ENCODE measurements at places on chromosomes 2 and 18.

DNA sequence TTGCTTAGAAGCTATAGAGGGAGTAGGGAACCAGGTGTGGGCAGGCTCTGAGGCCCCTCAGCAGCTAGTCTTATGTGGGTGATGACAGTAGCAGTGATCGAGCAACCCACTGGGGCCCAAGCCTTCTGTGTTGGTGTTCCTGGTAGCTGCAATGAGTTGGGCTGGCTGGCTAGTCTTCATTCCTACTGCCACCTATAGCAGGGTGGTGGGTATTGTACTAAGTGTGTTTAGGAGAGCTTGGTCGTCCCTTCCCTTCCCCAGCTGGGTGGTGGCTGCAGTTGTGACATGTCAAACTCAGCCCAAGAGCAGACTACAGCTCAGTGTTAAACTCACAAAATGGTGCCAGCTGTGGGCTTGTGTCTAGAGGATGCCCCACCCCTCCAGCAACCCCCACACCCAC, 486.1 kb upstream of the UBE2E3 start:
- no peak for DNase-seq

DNA sequence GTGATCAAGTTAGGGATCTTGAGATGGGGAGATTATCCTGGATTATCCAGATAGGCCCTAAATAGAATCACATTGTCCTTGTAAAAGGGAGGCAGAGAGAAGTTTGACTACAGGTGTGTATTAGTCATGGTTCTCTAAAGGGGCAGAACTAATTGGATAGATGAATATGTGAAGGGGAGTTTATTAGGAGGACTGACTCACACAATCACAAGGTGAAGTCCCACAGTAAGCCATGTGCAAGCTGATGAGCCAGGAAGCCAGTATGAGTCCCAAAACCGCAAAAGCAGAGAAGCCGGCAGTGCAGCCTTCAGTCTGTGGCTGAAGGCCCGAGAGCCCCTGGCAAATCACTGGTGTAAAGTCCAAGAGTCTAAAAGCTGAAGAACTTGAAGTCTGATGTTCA, 275.8 kb downstream of the KCNS3 start:
- DNase-seq = no peak

GRCh38 chr2:6784291-6784690, 81.4 kb downstream of the CMPK2 start:
- DNase-seq = no peak

GRCh38 chr2:48059975-48060374, 153.7 kb upstream of the FBXO11 start:
- DNase-seq = no peak

- DNase-seq = no peak
Observed at GRCh38 chr18:44741085-44741484, 60.4 kb downstream of the SETBP1 start.

- DNase-seq = no peak
Observed at GRCh38 chr2:67716895-67717396, 319.8 kb downstream of the ETAA1 start.

GRCh38 chr2:85768713-85769112, 14.9 kb downstream of the ATOH8 start:
- no peak for DNase-seq

- no peak for DNase-seq
Observed at GRCh38 chr2:141496810-141497209, 634.0 kb downstream of the LRP1B start.

GRCh38 chr2:177030451-177031105, 182.0 kb upstream of the HNRNPA3 start:
- DNase-seq = no peak

DNA sequence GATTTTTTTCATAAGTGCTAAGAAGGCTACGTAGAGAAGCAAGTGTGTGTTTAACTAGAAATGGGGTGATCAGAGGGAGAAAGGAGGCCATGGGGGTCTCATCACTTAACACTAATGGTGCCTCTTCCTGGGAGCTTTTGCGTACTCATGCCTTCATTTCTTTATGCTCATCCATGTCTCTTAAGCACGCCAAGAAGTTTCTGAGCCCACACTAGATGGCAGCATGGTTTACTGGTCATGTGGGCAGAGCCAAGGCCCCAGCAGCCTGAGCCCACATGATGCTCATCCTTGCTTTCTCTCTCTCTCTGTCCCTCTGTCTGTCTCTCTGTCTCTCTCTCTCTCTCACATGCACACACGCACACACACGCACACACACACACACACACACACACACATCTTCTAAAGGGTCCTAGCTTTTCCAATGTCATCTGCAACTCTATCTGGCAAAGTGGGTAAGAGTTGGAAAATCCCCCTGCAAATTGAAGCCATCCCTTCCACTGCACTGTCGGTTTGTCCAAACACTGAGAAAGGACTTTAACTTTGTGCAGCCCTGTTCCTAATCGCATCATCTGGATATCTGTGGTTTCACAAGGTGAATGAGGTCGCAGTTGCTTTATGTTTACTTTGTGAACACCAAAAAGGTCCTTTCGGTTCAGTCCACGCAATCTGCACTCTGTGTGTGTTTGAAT, 137.1 kb upstream of the CCDC68 start:
- DNase-seq = peak; percentile 31

GRCh38 chr2:181677912-181678586, 2.3 kb downstream of the NEUROD1 start:
- peak; percentile 87 for DNase-seq

GRCh38 chr2:16247326-16248122, 307.2 kb downstream of the MYCN start:
- DNase-seq = no peak

GRCh38 chr2:102662833-102663232, 43.5 kb downstream of the SLC9A2 start:
- no peak for DNase-seq

DNA sequence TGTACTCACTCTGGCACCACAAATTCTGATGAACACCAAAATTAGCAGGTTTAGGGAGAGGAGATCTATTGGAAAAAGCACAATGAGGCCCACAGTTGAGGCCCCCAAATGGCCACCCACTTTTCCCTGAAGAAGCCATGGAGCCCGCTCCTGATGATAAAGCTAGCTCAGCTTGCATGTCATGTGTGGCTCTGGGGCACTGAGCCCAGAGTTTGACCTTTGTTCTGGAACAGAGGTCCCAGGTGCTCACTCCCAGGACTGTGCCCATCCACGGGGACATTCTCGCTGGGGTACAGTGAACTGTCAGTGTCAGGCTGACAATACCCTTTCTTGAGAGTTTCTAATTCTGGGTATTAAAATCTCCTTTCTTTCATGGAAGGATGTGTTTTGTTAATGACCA, 36.2 kb downstream of the XDH start:
- no peak for DNase-seq

DNA sequence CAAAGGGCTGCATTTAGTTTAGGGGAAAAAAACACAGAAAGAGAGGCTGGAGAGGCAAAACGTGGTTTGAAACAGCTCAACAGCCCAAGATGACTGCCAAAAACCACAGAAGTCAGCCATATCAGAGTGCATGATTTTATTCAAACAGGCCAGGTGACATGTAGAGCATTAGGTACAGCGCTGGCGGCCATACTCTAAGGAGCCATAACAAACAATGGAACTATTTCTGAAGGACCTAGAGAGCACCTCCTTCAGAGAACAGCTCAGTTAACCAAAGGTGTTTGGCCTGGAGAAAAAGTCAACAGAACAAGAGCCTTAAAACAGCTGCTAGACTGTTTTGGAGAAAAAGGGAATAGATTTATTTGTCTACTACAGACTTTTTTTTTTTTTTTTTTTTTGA, 2.6 kb downstream of the THADA start:
- DNase-seq = no peak

DNA sequence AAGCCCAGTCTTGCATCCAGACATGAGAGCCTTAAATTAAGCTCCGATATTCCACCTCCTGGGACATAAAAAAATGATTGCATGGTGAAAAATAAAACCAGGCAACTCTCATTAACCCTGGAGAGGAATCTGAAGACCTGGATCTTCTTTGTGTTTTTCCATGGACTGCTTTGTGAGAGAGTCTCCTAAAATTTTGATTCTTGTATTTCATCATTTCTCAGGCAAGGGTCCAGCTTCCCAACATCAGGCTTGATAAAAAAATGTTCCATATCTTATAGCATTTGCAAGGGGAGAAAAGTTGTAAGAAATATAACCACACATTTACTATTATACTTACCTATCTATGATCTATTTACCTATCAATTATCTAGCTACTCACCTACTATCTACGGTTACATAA, 327.5 kb upstream of the SPHKAP start:
- no peak for DNase-seq
